Lung microvascular endothelial cell (primary cell): ENCODE measurements at places on chromosomes 12 and 14.
A peak's percentile ranks its signal among the peaks of the same experiment; 100 is the strongest.

DNA sequence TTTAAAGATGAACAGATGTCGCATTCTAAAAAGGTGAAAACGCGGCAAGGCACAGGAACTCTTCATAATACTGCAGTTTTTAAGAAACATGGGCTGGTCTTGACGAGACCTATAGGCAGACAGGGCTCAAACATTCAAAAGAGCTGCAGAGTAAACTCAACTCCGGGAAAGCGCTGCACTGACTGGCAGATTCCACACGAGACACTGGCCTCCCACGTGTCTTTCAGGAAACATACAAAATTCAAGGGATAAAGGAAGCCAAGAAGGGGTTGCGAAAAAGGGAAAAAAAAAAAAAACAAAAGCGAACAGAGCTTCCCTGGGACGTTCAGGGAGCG is 614 bp upstream of the ARF6 start:
- peak; percentile 83 for DNase-seq

DNA sequence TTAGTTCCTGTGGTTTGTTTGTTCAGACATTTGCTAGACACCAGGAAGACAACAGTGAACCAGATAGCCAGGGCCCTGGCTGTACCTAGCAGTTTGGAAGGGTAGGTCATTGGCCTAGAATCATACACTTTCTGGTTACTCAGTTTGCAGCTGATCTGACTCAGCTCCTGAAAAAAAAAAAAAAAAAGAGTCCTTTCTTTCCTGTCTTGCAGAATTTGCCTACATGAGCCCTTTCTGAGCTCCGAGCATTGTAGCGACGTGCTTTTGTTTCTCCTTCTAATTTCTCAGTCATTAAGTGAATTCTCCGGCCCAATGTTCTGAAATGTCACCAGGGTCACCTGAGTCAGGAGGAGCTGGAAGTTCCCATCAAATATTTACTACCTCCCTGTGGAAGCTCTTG is 2.4 kb downstream of the CABP1 start:
- DNase-seq = no peak

DNA sequence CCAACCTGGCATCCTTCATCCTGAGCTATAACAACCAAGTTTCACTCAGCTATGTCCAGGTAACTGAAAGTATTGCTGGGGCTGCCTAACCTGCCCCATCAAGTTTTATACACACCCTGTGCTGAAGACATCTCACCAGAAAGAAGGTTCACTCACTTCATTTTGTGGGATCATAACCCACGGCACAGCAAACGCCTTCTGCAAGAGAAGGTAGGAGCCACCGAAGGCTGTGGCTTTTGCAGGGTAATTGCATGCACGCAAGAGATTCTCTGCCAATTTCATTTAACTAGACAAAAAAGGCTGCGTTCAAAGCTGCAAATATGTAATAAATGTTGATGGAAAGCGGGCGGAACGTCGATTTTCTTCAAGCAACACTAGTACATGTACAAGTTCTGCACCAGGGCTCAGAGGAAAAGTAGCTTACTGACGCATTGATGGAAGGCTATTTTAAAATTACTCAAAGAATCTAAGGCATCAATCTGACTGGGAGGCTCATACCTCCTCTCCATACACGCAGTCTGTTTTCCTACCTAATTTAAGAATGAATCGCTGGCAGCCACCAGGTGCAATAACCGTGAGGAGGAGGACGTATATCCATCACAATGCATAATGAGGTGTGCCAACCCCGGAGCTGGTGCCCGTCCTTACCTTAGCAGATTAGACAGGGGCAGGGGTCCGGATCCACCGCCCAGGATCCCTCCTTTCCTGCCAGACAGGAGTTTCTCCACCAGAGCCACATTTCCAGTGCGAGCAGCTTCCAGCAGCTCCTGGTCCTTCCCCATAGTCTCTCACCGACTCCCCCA is 1.1 kb downstream of the ANKS1B start:
- no peak for DNase-seq

DNA sequence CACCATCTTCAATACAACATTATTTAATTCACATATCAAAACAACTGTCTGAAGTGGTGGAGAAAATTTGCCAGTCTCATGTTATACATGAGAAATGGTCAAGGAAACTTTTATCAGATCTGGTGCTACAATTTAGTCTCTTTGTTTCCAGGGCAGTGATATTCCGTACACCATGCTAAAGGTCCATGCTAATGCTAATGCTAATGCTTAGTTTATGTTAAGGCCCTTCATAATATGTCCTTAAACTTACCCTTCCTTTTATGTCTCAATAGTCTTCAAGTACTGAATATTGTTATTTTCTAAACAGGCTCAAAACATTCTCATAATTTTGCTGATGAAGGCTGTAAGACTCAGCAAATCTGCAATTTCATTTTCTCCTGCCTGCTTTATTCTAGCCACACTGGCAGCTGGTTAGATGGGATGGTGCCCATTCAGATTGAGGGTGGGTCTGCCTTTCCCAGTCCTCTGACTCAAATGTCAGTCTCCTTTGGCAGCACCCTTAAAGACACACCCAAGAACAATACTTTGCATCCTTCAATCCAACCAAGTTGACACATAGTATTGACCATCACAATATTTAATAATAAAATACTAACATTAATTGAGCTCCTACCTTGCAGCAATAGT is 59.8 kb downstream of the TMEM117 start:
- DNase-seq = no peak

- peak; percentile 30 for DNase-seq
These were observed 25.5 kb downstream of the NKX2-8 start for GRCh38 chr14:36556811-36557433.

DNA sequence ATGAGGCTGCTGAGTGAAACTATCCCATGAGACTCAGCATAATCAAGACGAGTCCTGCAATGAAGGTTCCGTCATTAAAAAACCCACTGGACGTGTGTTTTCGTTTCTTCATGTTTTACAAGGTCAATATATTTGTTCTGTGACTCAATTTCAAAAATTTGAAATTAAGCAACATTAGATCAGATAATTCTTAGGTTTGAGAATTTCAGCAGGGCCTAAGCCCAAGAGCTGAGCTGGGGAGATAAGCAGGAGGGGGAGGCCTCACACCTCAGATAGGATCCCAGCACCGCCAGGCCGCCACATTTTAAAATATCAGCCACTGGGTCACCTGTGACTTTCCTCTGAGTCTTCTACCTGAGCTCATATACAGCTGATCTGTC is 13.3 kb downstream of the STX2 start:
- no peak for DNase-seq
